ENCODE measurements at places on chromosomes 6 and 20.
A peak's percentile ranks its signal among the peaks of the same experiment; 100 is the strongest.

GRCh38 chr20:48826069-48826468 lies 1.7 kb downstream of the PREX1 start:
- DNase-seq: no peak

GRCh38 chr20:33675136-33675959 lies 1.1 kb upstream of the NECAB3 start:
- DNase-seq: no peak

GRCh38 chr6:159114569-159114968 lies 54.6 kb upstream of the FNDC1 start:
- DNase-seq: no peak

GRCh38 chr6:83461438-83461837 lies 30.6 kb upstream of the ME1 start:
- DNase-seq: no peak

GRCh38 chr6:135162678-135163439 lies 18.2 kb upstream of the MYB start:
- peak; percentile 42 for DNase-seq

DNA sequence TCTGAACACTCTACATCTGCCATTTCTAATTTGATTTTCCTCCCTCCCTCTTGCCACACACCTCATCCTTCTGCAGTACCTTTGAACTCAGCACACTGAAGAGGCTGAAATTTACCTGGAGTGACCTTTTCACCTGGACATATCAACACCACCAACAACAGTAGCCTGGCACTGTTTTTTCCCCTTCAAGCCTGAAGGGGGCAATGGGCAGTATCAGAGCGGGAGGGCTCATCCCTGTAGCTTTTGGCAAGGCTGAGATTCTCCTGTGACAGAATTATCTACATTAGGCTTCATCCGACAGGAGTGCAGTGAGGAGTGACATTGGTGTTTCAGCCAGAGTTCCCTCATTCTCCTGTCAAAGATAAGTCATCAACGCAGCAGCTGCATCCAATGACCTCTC lies 312.8 kb upstream of the SPTLC3 start:
- no peak for DNase-seq

GRCh38 chr6:35215665-35216411 lies 2.1 kb downstream of the SCUBE3 start:
- DNase-seq: no peak

DNA sequence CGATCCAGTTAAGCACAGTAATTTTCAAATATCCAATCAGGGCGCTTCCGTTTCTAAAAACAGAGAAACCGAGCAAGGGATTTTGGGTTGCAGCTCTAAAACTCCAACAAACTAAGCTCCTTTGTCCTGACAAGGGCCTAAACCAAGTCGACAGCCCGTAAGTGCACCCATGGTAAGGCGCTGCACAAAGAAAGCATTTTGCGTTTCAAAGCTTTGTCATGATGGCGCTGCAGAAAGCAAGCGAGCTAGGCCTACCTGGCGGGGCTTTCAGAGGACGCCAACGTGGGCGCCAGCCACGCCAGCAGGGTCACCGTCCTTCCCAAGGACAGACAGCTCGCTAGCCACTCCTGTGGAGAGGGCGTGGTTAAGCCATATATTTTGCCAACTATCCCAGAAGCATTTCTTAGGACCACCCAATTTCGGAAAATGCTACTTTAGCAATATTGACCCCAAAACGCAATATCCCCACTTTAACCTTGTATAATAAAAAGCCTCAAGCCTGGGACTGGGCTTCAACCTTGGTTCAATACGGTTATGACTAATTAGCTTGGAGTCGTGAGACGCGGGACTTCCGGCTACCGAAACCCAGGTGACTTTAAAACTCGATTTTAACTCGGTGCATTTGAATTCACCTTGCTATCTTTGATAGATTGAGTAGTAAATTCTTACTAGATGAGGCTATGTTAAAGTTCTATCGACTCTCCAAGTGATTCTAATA lies 53.8 kb downstream of the TRIM38 start:
- peak; percentile 37 for DNase-seq

DNA sequence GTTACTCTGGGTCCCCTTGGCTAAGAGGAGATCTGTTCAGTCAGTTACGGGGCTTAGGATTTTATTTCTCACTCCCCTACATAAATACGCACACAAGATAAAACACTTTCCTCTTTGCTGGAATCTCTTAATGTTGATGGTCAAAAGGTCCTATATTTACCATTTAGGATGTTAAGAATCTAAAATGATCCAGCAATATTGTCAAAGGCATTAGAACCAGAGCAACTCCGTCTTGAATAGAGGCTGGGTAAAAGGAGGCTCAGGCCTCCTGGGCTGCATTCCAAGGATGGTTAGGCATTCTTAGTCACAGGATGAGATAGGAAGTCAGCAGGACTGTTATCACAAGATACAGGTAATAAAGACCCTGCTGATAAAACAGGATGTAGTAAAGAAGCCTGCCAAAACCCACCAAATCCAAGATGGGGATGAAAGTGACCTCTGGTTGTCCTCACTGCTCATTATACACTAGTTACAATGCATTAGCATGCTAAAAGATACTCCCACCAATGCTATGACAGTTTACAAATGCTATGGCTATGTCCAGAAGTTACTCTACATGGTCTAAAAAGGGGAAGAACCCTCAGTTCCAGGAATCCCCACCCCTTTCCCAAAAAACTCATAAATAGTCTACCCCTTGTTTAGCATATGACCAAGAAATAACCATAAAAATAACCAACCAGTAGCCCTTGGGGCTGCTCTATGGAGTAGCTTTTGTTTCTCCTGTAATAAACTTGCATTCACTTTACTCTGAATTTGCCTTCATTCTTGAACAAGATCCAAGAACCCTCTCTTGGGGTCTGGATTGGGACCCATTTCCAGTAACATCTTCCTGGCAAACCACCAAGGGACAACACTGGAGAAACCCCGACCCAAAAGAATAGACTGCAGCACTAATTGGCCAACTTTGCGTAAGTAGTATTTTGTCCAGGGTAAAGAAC lies 107.5 kb downstream of the DTNBP1 start:
- DNase-seq: peak; percentile 10

GRCh38 chr20:58715801-58716475 lies 23.3 kb downstream of the NPEPL1 start:
- DNase-seq: no peak

- peak; percentile 77 for DNase-seq
Observed at GRCh38 chr20:31595654-31596411, 9.3 kb upstream of the ID1 start.

DNA sequence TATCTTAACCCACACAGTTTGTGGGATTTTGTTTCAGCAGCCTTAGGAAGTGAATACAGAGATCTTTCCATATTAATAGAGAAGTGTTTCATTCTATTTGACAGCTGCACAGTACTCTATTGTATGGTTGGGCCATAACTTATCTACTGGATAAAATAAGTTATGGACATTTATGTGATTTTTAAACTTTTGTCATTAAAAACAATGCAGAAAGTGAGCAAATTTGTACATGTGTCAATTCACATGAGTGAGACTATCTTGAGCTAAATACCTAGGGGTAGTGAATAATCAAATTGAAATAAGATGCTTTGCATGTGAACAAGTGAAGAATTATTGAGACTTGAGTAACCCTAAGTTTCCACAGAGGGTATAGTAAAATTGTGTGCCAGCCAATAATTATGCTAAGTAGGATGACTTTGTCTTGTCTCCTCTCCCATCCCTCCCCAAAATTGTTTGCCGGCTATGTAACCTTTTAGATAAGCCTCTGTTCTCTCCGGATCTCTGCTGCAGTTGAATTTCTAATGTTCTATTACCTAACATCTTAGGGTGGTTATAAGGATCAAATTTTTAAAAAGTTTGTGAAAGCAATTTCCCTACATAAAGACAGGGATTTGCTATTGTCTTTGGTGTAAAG lies 33.3 kb upstream of the TPBG start:
- DNase-seq: no peak

DNA sequence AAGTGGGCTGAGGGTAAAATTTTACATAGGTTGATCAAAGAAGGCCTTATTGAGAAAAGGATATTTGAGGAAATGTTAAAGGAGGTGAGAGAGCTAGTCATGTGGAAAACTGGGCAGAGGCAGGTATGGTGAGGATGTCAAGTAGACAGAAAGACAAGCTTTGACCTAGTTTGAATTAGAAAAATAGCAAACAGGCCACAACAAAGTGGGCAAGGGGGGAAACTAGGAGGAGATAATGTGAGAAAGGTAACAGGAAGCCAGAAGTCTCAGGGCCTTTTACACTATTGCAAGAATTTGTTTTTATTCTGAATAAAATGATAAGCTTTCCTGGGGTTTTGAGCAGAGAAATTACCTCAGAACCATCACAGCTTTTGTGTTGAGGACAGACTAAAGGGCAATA lies 115.7 kb downstream of the RWDD2A start:
- peak; percentile 12 for DNase-seq

GRCh38 chr20:11403711-11404110 lies 514.0 kb upstream of the BTBD3 start:
- no peak for DNase-seq

DNA sequence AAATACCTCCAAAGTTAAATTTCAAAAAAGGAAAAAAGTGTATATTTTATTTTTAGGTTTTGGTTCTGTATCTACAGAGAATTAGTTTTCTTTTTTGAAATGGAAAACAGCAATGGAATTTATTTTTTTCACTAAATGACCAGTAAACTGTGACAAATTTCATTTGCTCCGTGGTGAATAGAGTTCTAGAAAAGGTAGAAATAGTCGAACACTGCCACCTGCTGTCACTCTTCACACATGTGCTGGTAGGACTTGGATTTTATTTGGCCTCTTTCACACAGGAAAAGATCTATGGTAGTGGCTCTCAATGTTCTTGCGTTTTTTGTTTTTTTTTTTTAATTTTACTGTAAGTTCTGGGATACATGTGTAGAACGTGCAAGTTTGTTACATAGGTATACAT lies 312.5 kb downstream of the EYA4 start:
- DNase-seq: peak; percentile 50

DNA sequence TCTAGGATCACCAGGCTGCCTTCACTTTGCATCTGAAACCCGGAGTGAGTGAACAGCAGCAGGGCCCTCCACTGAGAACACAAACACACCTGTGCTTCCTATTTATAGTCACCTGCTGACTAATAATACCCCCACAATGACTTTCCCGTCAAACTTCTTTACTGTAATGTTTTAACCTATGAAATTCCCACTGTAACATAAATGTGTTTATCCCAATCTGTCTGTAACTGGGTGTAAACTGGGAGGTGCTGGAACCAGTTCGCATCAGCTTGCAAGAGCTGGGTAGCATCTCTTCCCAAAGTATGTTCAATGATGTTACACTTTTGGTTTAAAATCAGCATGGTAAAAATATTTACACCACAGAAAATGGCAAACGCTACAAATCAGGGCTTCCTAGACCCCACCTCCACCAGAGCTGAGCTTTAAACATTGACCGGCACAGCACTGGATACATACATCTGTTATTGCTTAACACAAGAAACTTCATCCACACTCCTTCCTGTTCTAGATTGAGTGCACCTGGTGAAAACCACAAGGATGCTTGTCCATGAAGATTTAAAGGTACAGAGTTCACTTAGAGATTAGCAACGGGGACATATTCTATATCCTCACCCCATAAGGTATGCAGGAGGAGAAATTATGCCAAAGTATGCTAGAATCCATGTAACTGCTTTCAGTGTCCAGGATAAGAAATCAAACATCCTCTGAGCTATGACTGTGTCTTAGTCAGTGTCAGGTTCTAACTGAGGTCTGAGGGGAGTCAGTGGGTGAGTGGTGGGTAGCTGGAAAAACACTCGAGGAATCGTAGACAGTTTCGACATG lies 79.0 kb downstream of the ALDH8A1 start:
- DNase-seq: no peak

- no peak for DNase-seq
Observed at GRCh38 chr6:388202-388903, 3.2 kb upstream of the IRF4 start.

DNA sequence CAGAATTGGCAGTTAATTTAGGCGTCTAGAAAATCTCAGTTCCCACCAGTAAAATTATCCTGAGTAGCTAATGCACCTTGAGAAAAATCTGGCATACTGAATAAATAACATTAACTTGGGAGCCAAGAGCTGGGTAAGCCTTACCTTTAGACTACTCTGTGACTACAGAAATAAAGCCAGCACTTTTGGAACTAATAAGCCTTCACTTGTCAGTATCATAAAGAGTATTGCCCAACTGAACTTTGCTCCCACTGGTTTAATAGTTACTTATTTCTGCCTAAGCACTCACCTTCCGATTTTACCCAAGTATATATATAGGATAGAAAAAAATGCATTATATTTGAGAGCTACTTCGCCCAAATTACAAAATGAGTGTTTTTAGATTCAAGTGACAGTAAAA lies 10.7 kb downstream of the FAM8A1 start:
- DNase-seq: no peak

- no peak for DNase-seq
Observed at GRCh38 chr20:36784900-36785299, 11.3 kb upstream of the DSN1 start.

GRCh38 chr6:34052071-34052825 lies 93.6 kb downstream of the GRM4 start:
- DNase-seq: no peak

DNA sequence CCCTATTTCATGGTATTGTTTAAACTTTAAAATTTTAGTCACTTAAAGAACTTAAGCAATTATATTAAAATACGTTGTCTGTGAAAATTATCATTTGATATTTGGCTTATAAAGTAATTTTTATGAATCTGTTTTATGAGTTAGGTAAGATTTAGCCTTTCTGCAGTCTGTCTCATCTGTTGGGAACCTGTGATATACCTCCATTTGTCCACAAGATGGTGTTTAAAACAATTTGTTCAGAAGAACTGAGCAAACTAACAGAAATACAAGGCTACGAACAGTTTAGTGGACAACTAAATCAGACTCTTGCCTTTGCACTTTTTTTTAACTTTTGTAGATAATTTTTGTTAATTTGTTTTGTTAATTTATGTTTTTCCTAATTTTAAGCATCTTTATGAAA lies 92.4 kb downstream of the COL9A1 start:
- no peak for DNase-seq

DNA sequence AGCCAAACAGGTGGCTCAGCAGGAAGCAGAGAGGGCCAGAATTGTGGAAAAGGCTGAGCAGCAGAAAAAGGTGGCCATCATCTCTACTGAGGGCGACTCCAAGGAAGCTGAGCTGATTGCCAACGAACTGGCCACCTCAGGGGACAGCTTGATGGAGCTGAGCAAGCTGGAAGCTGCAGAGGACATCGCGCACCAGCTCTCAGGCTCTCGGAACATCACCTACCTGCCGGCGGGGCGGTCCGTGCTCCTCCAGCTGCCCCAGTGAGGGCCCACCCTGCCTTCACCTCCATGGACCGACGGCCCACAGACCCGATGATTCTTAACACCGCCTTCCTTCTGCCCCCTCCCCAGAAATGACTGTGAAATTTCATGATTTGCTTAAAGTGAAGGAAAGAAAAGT lies 17.8 kb upstream of the RAET1L start:
- DNase-seq: no peak

- DNase-seq: no peak
Observed at GRCh38 chr20:57409672-57410397, 18.6 kb downstream of the RBM38 start.

DNA sequence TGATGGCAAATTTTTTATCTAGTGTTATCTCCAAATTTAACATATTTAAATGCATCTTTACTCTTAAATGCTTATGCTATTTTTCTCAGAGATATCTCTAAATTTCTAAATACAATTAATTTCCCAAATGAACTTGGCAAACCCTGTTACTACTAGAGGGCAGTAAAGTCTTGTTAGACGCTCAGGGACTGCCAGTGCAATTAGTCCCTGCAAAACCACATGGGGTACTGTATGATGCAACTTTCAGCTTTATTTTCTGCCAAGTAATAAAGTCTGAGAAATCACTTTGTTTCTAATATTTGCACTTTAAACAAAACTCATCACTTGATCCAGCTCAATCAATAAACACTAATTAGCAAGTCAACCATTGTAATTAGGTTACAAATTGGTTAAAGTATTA lies 76.0 kb upstream of the ADGRB3 start:
- DNase-seq: no peak
